ENCODE measurements at places on chromosomes 7 and 10. TPM values are rescaled to one million over a fixed set of nuclear protein-coding genes. Genes with fewer than 3 reads are reported as not detected.

UCN3 gene
- not detected for total RNA-seq

CHST3 gene
- 0.36 TPM for total RNA-seq

FRMD4A gene
- total RNA-seq, result 2.1 TPM

PLPP4 gene
- total RNA-seq, result not detected

ANKRD2 gene
- total RNA-seq, result not detected

PTPN12 gene
- 10.0 TPM for total RNA-seq

DOCK1 gene
- 0.18 TPM for total RNA-seq

ASAH2B gene
- total RNA-seq, result 2.8 TPM

SRRM3 gene
- total RNA-seq, result not detected

ETV1 gene
- 0.56 TPM for total RNA-seq

CASP7 gene
- total RNA-seq, result 23.7 TPM

SMKR1 gene
- total RNA-seq, result 2.6 TPM

SPDYE16 gene
- total RNA-seq, result 0.23 TPM

PCDH15 gene
- total RNA-seq, result not detected

CAV1 gene
- total RNA-seq, result 0.18 TPM

CDNF gene
- 1.5 TPM for total RNA-seq

GIMAP2 gene
- total RNA-seq, result 42.7 TPM

FGL2 gene
- 0.63 TPM for total RNA-seq

PCLO gene
- total RNA-seq, result not detected

SFRP4 gene
- not detected for total RNA-seq

NUTM2D gene
- total RNA-seq, result 0.74 TPM

BMPER gene
- total RNA-seq, result not detected

GPR85 gene
- not detected for total RNA-seq

CALHM3 gene
- total RNA-seq, result not detected

SFTPA1 gene
- not detected for total RNA-seq

ZNF518A gene
- total RNA-seq, result 15.2 TPM

ALOX5 gene
- total RNA-seq, result 0.60 TPM

ZNF273 gene
- total RNA-seq, result 11.9 TPM

MALRD1 gene
- total RNA-seq, result 0.29 TPM

BMPR1A gene
- total RNA-seq, result 6.6 TPM

COBL gene
- not detected for total RNA-seq

OR2A1 gene
- not detected for total RNA-seq

GLRX3 gene
- total RNA-seq, result 109 TPM

HTR5A gene
- total RNA-seq, result not detected

RNF32 gene
- 0.43 TPM for total RNA-seq

CDH23 gene
- 2.4 TPM for total RNA-seq

SPAM1 gene
- not detected for total RNA-seq

PLEKHS1 gene
- not detected for total RNA-seq

WBP1L gene
- total RNA-seq, result 11.4 TPM

CDK5 gene
- 9.9 TPM for total RNA-seq

ACTL6B gene
- not detected for total RNA-seq

KCP gene
- not detected for total RNA-seq

Data from activated CD8-positive, alpha-beta T cell treated with anti-CD3 and anti-CD28 coated beads for 36 hours (primary cell).